ENCODE measurements at places on chromosomes 4 and X. TPM values are rescaled to one million over a fixed set of nuclear protein-coding genes. Genes with fewer than 3 reads are reported as not detected.

Gene MAGEA2
- not detected for total RNA-seq

Gene PFKFB1
- 16.3 TPM for total RNA-seq

Gene PITX2
- 0.49 TPM for total RNA-seq

Gene GPRASP2
- 1.8 TPM for total RNA-seq

Gene VCX
- total RNA-seq = not detected

Measured in subcutaneous adipose tissue (tissue), 4 donors.